ENCODE measurements at places on chromosomes 6 and 20.

DNA sequence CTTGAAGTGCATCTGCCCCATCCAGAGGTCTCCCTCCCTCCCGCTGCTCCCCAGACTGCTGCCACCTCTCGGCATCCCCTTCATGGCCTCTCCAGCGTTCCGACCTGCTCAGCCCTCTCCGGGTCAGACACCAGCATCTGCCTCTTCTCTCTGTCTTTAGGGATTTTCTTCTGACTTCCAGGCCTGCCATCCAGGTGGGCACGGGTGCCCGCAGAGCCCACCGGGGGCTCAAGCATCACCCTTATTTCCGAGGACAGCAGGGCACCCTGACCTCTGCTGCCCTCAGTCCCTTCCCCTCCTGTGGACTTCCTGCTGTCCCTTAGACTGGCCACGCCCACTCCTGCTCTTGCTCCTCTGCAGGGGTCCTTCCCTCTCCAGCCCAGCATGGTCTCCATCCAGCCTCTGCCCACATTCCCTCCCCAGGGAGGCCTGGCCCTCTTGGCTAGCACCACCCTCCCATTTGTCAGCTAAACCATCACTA is 3.3 kb downstream of the NPEPL1 start:
- DNase-seq: no peak

- DNase-seq: no peak
These were observed 26.5 kb upstream of the GFOD1 start for GRCh38 chr6:13513626-13514502.

GRCh38 chr6:16851758-16852157 is 90.5 kb upstream of the ATXN1 start:
- no peak for DNase-seq

GRCh38 chr6:68975064-68975463 is 340.0 kb downstream of the ADGRB3 start:
- no peak for DNase-seq

- no peak for DNase-seq
These were observed 210.9 kb downstream of the FNDC1 start for GRCh38 chr6:159380114-159380513.

- no peak for DNase-seq
These were observed 6.7 kb downstream of the NCOA5 start for GRCh38 chr20:46083101-46083500.

DNA sequence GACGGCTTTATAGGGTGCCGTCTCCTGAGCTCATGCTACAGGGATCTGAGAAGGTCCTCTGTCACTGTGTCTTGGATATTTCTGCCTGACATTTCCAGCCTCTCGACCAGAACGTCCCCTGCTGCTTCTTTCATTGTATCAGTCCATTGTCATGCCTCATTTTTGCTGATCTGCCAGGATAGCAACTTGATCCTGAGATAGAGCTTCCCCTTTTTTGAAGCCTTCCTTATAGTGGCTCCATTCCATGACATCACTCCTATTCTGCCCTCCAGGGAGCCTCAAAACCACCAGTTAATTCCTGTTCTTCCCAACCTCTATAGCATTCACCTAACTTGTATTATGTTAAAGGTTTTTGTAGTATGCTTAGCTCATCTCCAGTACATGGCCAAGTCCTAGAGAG is 431.8 kb upstream of the NOX3 start:
- DNase-seq: no peak

GRCh38 chr6:121609281-121609680 is 173.8 kb downstream of the GJA1 start:
- DNase-seq: no peak

DNA sequence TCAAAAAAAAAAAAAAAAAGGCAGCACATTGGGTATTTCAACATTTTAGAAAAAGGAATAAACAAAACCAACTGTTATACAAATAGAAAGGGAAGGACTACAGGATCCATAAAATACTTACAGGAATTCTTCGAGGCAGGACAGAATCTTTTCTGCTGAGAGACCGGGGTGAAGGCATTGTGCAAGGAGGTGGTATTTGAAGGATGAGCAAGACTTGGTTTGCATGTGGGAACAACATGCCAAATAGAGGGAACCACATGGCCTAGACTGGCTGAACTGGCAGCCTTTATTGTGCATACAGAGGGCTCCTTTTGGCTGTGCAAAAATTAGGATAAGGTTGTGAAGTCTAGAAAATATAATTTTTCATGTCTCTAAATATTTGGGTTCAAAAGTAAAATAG is 62.9 kb downstream of the SCAND1 start:
- DNase-seq: no peak

- no peak for DNase-seq
These were observed 27.1 kb downstream of the NAPB start for GRCh38 chr20:23393996-23394775.

GRCh38 chr20:5526516-5526915 is 209.8 kb upstream of the PROKR2 start:
- DNase-seq: no peak

GRCh38 chr6:155247618-155248007 is 16.2 kb upstream of the CLDN20 start:
- no peak for DNase-seq

- DNase-seq: no peak
These were observed 76.8 kb downstream of the OLIG3 start for GRCh38 chr6:137417396-137417795.

- DNase-seq: no peak
These were observed 547.8 kb downstream of the TENT5A start for GRCh38 chr6:81204731-81205130.

DNA sequence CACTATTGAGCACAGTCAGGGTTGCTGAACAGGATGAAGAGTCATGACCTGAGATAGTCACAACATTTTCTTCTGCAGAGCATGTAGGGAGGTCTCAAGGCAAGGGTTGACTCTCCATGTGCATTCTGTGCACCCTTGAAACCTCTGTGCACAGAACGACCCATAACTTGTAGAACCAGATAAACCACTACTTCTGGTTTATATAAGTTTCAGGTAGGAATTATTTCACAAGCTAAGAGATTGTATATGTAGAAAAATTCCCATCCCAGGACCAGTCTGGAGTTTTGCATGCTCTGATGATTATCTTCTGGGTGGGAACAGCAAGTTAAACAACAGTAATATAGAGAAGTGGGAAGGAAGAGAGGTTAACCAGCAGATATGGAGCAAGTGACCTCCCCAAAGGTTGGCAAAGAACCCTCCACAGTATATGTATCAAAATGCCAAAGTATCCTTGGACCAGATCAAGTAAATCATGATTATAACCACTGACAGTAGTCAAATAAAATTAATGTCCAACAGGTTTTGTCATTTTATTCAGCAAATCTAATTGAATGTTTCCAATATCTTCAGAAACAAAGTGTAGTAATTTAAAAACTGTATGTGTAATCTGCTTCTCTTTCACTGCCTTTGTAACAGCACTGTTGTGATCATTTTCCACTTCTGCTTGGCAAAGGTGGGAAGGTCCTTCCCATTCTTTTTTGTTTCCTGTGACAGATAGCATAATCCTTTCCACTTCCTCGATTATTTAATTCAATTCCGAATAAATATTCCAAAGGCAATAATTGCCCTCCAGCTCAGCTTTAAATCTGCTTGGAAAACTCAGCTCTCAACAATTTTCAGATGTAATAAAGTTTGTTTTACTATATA is 104.4 kb downstream of the SYNE1 start:
- DNase-seq: no peak

GRCh38 chr6:142568857-142569597 is 267.2 kb downstream of the ADGRG6 start:
- no peak for DNase-seq

DNA sequence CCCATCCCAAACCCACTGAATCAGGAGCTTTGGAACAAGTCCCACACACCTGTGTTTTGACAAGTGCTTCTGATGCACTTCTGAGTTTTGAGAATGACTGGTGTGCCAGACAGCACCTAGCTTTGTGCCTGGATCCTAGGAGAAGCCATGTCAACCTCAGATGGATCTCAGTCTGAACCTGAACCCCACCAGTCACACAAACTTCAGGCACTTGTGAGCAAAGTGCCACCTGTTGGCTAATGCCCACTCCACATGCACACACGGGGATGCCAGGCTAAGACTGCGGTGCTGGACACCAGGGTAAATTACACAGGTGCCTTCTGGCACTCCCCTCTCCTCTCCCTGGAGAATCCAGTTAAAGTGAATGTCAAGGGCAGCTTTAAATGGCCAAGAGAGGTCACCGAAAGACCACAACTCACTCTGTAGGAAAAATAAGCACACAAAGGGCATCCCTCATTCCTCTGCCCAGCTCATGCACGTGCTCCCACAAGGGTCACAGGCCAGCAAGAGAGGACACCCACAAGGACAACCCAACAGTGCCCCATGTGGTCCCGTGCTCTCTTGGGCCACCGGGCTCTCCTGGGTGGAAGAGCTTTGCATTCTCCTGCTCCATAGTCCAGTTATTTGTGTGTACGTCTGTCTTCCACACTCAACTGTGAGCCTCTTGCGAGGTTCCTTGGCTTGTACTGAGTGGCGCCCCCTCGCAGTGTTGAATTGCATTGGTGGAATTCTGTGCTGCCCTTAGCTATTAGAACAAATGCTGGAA is 45.6 kb downstream of the TAF8 start:
- DNase-seq: no peak

- DNase-seq: peak; percentile 9
These were observed 28.6 kb downstream of the PRPH2 start for GRCh38 chr6:42693725-42694323.

DNA sequence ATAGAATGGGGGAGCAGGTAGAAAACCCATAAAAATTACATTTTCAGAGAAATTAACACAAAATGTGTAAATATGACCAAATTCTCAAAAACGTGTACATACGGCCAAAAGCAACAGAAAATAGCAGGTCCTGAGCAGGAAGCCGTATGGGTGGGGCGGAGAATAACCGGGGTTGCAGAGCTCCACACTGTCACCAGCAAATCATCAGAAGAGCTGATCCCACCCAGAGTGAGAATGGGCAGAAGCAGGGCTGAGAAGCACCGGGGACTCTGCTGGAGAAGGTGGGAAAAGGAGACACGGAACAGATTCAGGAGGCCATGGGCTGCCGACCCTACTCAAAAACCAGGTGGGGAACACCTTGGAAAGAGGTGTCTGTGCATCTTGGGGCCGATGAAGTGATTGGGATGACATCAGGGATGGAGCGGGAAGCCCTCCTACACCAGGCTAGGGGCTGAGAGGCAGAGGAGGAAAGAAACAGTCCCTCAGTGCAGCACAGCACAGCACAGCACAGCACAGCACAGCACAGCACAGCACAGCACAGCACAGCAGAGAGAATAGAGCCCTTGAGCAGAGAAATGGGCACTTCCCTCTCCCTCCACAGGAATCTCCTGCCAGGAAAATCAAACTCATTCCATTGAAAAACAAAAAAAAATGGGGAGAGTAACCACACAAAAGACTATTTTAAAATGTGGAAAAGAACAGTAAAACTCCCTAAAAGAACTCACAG is 22.3 kb downstream of the STX7 start:
- DNase-seq: no peak

DNA sequence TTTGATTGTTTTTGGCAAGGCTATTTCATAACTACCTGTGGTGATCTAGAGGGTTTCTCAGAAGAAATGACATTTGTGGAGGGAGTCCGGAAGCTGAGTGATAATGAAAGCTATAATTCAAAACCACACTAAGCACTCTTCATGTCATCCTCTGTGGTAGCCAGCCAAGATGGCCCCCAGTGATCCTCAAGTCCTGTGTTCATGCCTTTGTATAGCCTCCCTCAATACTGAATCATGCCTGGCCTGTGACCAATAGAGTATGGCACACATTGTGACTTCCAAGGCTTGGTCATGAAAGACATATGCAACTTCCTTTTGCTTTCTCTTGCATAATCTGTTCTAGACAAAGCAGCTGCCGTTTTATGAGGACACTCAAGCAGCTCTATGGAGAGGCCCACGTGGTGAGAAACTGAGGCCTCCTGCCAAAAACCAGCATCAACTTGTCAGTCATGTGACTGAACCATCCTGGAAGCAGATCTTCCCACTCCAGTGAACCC is 12.8 kb upstream of the DNAAF9 start:
- peak; percentile 62 for DNase-seq

DNA sequence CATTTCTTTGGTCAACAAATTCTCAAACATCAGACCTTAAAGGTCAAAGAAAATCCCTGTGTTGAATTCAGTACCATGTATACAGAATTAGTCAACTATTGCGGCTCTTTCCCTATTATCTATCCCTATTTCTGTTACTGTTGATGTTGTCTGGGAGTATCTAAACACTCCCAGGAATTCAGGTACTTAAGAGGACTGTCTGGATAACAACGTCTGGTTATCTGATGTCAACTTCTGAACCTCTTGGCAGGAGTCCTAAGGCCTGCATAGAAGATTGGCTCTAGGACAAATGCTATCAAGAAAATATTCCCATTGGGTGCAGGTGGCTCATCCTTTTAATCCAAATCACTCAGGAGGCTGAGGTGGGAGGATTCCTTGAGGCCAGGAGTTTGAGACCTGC is 255.6 kb downstream of the KHDC1L start:
- no peak for DNase-seq

DNA sequence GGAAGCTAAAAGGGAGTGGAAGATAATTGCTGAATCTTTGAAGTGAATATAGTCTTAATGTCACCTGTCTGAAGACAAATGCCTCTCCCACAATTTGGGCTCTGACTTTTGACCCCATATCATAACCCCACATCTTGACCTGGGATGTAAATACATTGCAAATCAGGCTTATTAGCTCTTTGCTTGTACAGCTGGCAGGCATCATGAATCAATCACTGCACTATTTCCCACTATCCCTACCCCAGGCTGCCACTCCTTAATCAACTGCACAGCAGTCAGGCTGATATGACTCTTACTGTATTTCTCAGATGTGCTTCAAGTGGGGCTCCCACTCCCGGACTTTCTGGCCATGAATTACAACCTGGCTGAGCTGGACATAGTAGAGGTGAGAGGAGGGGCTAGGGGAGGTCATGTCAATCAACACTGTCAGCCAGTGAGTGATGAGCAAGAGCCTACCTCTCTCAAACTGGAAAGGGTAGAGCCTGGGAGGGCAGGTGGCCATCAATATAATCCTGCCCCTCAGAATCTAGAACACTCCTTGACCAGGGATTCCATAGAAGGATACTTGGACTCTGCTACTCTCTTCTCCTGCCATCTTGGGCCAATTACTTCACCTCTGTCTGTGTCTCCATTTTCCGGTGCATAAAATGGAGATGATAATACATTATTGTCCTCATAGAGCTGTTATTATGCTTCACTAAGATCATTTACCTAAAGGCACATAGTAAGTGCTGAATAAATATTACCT is 10.5 kb upstream of the BPIFB3 start:
- no peak for DNase-seq

GRCh38 chr20:25243416-25243979 is 4.4 kb upstream of the PYGB start:
- DNase-seq: no peak

DNA sequence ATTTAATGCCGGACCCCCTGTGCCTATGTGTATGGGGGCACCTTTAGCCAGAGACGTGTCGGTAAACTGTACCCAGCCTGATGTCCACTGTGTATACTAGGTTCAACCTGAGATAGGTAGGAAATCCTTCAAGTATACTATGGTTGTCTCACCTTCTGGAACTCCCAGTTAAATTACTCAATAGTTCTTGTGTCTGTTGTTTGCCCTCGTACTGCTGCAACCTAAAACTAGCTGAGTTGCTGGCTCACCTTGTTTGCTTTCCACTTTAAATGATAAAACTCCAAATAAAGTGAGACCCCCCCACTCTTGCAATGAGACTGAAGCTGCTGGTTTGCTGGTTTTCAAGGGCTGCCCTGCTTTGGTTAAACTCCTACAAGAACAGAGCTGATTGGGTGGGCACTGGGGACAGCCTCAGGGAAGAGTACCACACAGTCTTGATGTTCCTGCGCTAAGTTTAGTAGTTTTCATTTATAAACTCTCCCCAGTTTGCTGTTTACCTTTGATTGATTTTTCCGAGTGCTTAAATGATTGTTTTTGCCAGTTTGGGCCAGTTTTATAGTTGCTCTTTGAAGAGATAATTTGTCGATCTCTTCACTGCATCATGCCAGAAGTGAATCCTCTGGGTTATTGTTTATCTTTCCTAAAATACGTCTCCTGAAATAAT is 1281.8 kb upstream of the MAP3K7 start:
- DNase-seq: no peak

Measured in activated T-helper 1 cell treated with anti-CD3 and anti-CD28 coated beads, Interleukin-12 subunit alpha, Interleukin-12 subunit beta, Interleukin-2, Interleukin-4 antibody, amounts not matched to agents 30 ng/mL and 10 ng/mL and 1 ng/mL, durations not matched to agents 14 hours and 24 hours and 36 hours (primary cell).